ENCODE measurements at places on chromosomes 4 and X.

DNA sequence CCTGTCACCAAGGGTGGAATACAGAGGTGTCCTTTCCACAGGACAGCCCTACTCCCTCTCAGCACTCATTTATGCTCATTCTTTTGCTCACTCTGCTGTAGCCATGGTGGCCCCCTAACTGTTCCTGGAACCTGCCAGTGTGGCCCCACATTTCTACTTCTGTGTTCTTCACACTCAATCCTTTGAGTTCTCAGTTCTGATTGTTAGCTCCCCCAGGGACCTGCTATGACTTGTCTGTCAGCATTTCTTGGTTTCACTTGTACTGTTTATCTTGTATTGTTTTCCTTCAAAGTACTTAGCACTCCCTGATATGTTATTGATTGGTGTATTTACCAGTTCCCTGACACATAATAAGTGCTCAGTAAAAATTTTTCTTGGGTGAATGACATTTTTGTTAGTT, 14.9 kb downstream of the VBP1 start:
- DNase-seq = no peak

- no peak for DNase-seq
These were observed 143.4 kb downstream of the CPEB2 start for GRCh38 chr4:15145709-15146108.

DNA sequence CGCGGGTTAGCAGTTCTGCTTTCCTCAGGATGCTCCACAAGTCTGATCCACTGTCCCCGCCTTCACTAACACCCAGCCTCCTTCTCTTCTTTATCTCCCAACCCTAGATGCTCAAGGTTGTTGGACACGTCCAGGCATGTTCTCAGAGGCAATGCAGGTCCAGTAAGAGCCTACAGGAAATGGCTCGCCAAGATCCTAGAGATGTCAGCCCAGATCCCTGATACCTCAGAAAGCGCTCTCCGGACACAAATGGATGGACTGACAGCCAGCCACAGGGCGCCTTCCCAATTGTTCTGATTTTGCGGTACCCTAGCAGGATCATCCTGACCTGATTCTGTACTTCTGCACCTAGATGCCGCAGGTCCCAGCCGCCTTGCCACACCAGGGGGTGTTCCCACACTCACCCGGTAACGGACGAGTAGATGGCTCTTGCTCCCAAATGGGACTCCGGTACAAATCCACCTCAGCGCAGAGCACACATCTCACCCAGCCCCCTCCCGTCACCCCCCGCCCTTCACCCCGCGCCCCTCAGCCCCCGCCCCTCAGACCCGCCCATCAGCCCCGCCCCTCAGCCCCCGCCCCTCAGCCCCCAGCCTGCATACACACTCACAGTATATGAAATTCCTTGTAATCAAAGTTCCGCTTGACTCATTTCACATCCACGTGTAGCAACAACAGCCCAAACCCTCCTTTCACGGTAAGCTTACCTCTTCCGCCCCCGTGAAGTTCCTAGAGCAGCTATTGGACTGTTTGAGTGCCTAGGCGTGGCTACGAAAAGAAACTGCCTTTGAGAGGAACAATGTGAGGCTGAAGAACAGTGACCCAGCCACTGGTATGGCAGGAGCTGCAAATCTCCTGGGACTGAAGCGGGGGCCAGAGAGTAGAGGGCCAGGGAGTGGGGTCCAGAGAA, at the start of gene EDA2R:
Gene EDA2R (minus strand): TSS at position 488 of the 910 bp plus-strand sequence. CDS start 23,058 bp downstream, outside the sequence.
- DNase-seq = peak; percentile 13

DNA sequence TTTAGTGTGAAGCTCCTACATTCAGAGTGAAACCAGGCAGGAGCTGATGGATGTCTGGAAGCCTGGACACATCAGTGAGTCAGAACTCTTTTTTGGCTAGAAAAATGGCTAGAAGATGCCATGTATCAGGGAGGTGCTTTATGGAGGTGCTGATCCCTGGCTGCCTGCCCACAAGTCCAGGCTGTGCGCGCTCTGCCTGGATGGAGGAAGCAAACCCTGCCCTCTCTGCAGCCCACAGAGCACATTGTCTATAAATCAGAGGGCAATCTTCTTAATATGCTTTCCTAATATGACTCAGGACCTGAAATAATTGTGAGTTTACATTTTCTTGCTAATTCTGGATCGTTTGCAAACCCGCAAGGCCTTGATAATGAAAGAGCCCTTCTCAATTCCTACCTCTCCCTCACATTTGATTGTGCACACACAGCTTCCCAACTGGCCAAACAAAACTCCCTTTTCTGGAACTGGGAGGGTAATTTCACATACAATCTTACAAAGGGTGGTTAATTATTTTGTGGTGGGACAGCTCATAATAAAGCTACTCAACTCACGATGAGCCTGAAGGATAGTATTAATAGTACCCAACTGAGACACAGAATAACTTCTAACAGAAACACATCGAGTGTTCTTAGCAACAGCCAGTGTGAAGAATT, 11.7 kb downstream of the MFAP3L start:
- DNase-seq = no peak

DNA sequence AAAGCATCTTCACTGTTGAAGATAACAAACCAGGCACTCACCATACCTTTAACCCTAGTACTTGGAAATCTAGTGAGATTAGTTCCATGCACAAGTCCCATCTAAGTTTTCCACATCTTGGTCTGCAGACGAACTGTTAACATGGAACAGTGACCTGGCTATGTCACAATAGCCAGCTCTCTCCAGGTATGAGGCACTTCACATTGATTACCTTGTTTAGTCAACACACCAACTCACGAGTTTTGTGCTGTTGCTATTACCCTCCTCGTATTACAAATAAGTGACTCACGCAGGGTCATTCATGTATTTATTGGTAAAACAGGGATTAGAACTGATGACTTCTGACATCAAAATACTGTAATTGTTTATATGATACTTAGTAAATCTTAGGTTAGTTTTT, 36.4 kb upstream of the FRAS1 start:
- no peak for DNase-seq

- DNase-seq = no peak
These were observed 79.0 kb downstream of the RTL9 start for GRCh38 chrX:110437686-110438085.

DNA sequence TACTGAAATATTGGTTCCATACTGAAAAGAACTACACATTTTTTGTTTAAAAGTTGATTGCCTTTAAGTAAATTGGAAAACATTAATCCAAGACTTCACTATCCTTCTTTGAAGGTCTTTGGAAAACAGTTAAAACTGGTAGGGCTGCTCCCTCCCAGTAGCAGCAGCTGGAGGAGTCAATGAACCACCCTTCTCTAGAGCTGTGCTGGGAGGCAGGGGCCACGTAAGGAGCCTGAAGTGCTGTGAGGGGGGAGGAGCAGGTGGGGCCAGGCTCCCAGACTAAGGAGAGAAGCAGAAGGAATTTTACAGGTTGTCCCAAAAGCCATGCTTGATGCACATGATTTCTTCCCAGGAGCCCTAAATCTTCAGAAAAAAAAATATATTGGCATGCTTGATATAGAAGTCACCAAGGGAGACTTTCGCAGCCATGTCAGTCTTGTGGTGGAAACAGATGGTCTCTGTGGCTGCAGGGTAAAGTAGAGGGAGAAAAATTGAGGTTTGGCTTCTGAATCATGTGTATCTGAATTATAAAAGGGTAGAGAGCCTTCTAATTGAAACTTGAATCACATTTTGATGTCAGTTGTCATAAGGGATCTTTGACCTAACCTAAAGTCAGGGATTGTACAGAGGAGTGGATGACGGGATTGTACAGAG, 673.2 kb upstream of the FRG1 start:
- no peak for DNase-seq

DNA sequence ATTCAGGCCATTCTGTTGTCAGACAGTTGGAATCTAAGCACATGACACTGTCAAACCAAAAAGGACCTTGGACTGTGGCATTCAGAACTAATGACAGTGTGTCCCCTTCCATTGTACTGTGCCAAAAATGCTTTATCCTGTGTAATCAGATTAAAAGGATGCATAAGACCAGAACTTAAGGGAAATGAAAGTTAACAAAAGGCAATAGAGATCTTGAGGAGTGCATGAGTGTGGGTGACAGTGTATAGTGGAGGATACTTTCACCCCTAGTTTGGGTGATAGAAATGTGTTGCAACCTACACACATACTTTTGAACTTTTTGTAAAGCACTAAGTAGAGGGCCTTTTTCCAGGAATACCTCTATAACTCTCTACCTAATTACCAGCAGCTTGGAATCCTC, 4.5 kb downstream of the CYSLTR1 start:
- no peak for DNase-seq

DNA sequence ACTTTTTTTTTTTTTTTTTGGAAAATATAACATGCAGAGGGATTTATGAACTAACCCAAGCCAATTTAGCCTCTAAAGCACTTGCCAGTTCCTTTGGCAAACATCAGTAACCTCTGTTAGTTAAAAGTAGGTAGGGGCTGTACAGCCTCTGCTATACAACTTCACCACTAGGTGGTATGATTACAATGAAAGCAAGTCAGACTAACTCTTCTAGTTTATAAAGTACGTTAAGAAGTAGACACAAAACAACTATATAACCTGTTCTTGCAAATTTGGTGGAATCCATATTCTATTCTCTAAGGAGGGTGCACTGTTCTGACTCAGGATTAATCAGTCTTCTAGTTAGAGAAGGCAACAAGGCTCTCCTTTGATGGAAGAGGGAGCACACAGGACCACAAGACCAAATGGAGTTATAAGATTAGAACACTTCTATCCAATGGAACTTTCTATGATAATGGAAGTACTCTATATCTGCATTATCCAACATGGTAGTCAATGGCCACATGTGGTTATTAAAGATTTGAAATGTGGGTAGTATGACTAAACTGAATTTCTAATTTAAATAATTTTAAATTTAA, 12.8 kb downstream of the AIMP1 start:
- DNase-seq = no peak

GRCh38 chr4:56301181-56301996, 85.9 kb downstream of the AASDH start:
- DNase-seq = peak; percentile 25

GRCh38 chr4:78119698-78120097, 62.6 kb downstream of the FRAS1 start:
- DNase-seq = no peak

DNA sequence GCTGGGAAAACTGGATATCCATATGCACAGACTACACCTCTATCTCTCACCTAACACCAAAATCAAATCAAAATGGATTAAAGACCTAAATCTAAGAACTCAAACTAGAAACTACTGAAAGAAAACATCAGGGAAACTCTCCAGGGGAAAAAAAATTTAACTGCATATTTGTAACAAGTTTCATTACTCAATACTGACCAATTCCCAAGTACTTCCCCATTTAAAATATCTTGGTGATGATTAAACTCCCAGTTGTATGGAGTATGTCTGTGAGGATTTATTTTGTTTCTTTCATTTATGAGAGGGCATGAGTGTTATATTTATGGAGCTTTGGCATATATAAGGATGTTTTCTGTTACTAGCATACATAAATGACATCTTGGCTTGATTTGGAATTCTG, 112.3 kb upstream of the IL15 start:
- no peak for DNase-seq

GRCh38 chr4:89486042-89486441, 178.4 kb upstream of the GPRIN3 start:
- DNase-seq = no peak
